Bronchial smooth muscle cell (primary cell): ENCODE measurements at places on chromosomes 6 and 20. TPM values are rescaled to one million over a fixed set of nuclear protein-coding genes. Genes with fewer than 3 reads are reported as not detected.

MLN gene
- total RNA-seq, result not detected in 2 replicates

MATN4 gene
- total RNA-seq, result 0.17 TPM in 1 of 2 replicates, not detected in the other

CTCFL gene
- not detected in 2 replicates for total RNA-seq

OR2B6 gene
- not detected in 2 replicates for total RNA-seq

CCN6 gene
- total RNA-seq, result not detected in 2 replicates

UBD gene
- 0.09 and 0.16 TPM in 2 replicates for total RNA-seq

CNBD2 gene
- total RNA-seq, result 0.77 and 1.7 TPM in 2 replicates

CAGE1 gene
- total RNA-seq, result under 0.01 and 0.09 TPM in 2 replicates

WASF1 gene
- 2.5 and 4.9 TPM in 2 replicates for total RNA-seq

PLAGL1 gene
- 19.4 and 22.7 TPM in 2 replicates for total RNA-seq

GPR6 gene
- not detected in 2 replicates for total RNA-seq

BPIFA3 gene
- total RNA-seq, result not detected in 2 replicates

C20orf144 gene
- total RNA-seq, result under 0.01 and 0.16 TPM in 2 replicates

RUNX2 gene
- 0.52 and 1.3 TPM in 2 replicates for total RNA-seq

LTB gene
- total RNA-seq, result not detected in 2 replicates

CDSN gene
- not detected in 2 replicates for total RNA-seq

ARMH2 gene
- total RNA-seq, result not detected in 2 replicates

CALHM5 gene
- total RNA-seq, result 8.4 and 9.0 TPM in 2 replicates

PBOV1 gene
- not detected in 2 replicates for total RNA-seq

TMC2 gene
- 0.09 TPM in 1 of 2 replicates, not detected in the other for total RNA-seq

CLPSL1 gene
- total RNA-seq, result not detected in 2 replicates

SSTR4 gene
- not detected in 2 replicates for total RNA-seq

CGA gene
- 0.16 TPM in 1 of 2 replicates, not detected in the other for total RNA-seq

C6orf132 gene
- total RNA-seq, result 0.63 TPM in 1 of 2 replicates, not detected in the other

HLA-DRB5 gene
- not detected in 2 replicates for total RNA-seq

SYNCRIP gene
- 27.2 and 35.6 TPM in 2 replicates for total RNA-seq

CENPW gene
- 2.8 and 9.3 TPM in 2 replicates for total RNA-seq

ENPP3 gene
- 0.17 and 0.32 TPM in 2 replicates for total RNA-seq

PRIM2 gene
- total RNA-seq, result 16.1 and 28.4 TPM in 2 replicates

BCAS1 gene
- total RNA-seq, result under 0.01 and 0.09 TPM in 2 replicates

PACSIN1 gene
- not detected in 2 replicates for total RNA-seq

PPDPF gene
- total RNA-seq, result 14.9 and 23.5 TPM in 2 replicates

DDX39B gene
- total RNA-seq, result 324 and 339 TPM in 2 replicates

HELZ2 gene
- 36.8 and 38.1 TPM in 2 replicates for total RNA-seq

KIAA1755 gene
- total RNA-seq, result 3.3 and 4.1 TPM in 2 replicates

MDC1 gene
- 2.4 and 3.2 TPM in 2 replicates for total RNA-seq

BPIFB4 gene
- total RNA-seq, result not detected in 2 replicates

LPA gene
- total RNA-seq, result not detected in 2 replicates

SEL1L2 gene
- total RNA-seq, result not detected in 2 replicates

TREML1 gene
- total RNA-seq, result not detected in 2 replicates

WFDC12 gene
- not detected in 2 replicates for total RNA-seq

PKIB gene
- 2.1 and 9.3 TPM in 2 replicates for total RNA-seq

SIM1 gene
- not detected in 2 replicates for total RNA-seq

MUCL3 gene
- total RNA-seq, result not detected in 2 replicates

PPP1R14C gene
- total RNA-seq, result 0.17 and 0.95 TPM in 2 replicates

POPDC3 gene
- 4.9 and 7.9 TPM in 2 replicates for total RNA-seq

VSTM2L gene
- 0.32 and 2.7 TPM in 2 replicates for total RNA-seq

C6orf52 gene
- total RNA-seq, result not detected in 2 replicates

BMP6 gene
- total RNA-seq, result 0.77 and 3.6 TPM in 2 replicates

HRH3 gene
- not detected in 2 replicates for total RNA-seq

SIRPB1 gene
- 0.17 and 0.79 TPM in 2 replicates for total RNA-seq

OXT gene
- total RNA-seq, result not detected in 2 replicates

TXLNB gene
- 1.9 and 2.1 TPM in 2 replicates for total RNA-seq

ACTL10 gene
- 1.1 and 1.9 TPM in 2 replicates for total RNA-seq

ANKRD66 gene
- total RNA-seq, result not detected in 2 replicates
